ENCODE measurements at places on chromosomes 7 and 10.

DNA sequence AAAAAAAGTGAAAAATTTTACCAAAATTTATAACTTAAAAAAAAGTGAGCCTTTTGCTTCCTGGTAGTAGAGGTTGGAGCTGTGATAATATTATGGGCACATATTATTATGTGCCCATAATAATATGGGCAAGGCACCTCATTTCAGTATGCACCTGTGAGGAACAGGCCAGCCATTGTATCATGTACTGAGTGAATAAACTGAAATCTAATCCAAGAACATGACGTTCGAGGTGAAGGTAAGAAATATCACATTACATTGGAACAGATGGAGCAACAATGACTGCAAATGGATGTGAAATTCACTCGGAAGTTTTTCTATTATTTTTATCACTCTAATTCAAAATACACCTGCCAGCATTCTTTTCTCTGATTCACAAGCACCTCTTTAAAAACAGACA, 216.0 kb downstream of the KLF6 start:
- DNase-seq = no peak

DNA sequence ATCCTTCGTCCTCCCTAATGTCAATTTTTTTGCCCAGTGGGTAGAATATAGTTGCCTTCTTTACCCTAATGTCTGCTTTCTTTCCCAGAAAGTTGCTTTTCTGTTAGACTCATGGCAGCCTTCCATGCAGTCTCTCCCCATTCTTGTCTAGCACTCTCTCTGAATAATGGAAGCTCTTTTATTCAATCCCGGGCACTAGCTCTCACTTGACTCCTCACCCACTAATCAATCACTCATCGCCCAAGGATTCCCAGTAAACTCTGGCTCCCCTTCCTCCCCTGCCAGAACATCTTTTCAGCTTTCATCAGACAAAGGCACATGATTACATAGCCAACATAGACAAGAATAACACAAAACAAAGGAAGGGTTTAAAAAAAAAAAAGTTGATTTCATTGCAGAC, 100.2 kb upstream of the RELN start:
- peak; percentile 18 for DNase-seq

DNA sequence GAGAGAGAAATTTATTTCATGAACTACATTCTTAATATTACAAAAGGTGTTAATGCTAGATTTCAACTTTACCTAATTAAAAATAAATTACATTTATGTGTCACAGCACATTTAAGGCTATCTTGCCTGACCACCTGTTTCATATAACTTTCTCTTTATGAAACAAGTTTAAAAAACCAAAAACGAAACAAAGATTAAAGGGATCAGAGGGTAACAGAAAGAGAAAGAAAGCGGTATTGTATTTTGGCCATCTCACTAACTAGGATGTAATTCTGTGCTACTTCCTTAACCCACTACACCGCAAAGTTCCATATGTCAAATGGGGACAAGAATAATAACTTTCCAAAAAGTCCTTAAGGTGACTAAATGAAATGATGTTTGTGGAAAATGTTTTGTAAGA, 6.3 kb upstream of the RHOBTB1 start:
- no peak for DNase-seq

- no peak for DNase-seq
Observed at GRCh38 chr10:8705415-8705814, 650.9 kb downstream of the GATA3 start.

DNA sequence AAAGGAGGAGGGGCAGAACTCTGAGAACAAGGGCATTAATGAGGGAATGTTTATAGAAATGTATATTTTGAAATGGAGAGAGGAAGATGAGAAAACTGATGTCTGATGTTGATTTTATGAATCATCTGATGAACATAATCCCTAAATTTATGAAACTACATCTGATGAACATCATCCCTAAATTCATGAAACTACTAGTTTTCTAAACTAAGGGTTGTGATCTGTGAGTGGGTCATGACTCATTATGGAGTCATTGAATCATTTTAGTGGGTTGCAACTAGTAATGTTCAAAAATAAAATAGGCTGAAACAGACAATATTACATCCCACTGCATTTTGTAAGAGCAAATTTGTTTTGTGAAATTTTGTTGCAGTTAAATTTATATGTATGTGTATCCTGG, 442.6 kb upstream of the TEX47 start:
- DNase-seq = no peak

GRCh38 chr7:101240226-101241014, 2.8 kb upstream of the CLDN15 start:
- DNase-seq = no peak

DNA sequence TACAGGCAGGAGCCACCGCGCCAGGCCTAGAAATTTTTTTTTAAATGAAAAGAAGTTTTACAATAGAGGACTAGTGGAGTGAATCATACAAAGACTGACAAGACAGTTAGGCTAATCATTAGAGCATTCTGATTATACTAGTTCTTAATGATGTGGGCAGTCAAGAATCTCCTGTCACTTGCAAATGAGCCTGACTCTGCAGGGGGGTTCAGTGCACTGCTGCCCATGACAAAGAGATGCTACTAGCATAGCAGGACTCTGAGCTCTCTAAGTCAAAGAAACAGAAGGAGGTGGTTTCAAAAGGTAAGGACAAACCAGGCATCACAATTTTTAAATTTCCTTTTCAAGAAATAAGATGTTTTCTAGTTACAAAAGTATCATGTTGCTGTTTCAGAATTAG, 59.0 kb downstream of the CCDC6 start:
- DNase-seq = no peak

DNA sequence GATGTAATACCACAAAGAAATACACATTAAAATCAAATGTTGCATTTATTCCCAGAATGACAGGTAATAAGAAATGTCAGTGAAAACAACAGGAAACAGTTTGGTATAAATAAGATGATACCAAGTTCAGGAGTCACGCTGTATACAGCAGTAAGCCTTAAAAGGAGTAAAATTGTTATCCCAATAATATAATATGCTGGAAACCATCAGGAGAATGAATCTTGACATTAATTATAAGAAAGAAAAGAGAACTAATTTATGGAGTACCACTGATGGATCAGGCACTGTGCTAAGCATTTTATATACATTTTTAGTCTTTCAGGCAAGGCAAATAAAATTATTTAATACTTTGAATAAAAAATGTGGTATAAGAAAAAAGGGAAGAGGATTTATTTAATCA, 27.6 kb downstream of the PRKAR2B start:
- DNase-seq = no peak

GRCh38 chr7:18444826-18445225, 50.7 kb upstream of the HDAC9 start:
- no peak for DNase-seq

DNA sequence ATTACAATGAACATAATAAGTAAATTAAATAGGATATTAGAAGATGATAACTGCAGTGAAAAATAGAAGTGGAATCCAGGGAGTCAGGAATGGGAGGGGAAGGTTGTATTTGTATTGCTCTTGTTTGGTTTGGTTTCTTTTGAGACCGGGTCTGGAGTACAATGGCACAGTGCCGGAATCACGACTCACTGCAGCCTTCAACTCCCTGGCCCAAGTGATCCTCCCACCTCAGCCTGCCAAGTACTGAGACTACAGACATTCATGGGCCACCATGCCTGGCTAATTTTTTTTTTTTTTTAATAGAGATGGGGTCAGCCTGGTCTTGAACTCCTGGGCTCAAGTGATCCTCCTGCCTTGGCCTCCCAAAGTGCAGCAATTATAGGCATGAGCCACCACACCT, 59.9 kb upstream of the LRRC4 start:
- DNase-seq = no peak

- DNase-seq = no peak
Observed at GRCh38 chr10:10392511-10392910, 625.2 kb upstream of the CELF2 start.

DNA sequence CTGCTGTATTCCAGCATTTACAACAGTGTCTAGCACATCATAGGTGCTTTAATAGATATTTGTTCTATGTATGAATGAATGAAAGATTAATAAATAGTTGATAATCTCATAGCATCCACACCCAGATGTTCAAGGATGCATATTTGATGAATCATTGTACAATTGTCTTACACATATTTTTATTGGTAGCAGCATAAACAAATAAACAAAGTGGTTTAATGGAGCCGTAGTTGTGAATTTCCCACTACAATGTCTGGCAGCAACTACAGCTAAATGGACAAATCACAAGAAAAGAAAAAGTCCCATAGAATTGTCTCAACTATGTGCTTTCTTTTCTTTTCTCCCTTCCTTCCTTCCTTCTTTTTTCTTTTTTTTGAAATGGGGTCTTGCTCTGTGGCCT, 150.8 kb downstream of the NRP1 start:
- DNase-seq = no peak

DNA sequence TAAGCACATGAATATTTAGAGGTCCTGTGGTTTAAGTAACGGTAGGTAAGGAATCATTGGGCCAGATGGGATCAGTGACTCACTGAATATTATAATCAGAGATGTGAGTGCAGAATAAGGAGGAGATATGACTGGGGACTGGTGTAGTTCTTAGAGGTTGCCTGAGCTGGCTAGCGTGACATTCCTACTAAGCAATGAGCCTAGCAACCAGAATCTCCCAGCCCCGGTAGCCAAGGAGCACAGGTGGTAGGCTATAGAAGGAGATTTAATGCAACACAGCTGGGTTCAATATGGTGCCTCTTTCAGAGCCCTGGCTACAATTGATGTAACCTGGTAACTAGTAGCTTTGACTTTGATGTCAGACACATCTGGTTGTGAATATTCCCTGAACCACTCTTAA, 641.6 kb downstream of the AUTS2 start:
- no peak for DNase-seq

DNA sequence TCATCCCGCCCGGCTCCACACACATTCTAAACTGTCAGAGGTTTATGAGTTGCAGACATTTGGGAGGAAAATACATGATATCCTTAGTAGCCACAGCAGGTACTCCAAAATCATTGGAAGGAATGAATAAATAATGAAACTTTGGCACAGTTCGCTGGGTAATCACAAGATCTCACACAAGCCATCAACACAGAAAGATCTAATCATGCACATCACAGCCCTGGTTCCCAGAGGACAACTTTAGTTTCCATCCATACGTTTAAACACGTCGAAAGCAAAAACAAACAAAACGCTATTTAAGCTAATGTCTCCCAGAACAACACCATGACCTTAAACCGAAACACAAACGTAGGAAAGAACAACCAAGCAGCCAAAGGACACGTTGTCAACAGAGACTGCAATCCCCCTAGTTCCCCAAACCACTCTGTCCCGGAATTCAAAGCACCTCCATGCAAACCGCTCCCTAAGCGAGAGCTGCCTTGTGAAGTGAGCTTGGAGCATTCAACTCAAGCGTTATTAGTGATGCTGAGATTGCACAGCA, 12.3 kb downstream of the SVIL start:
- DNase-seq = no peak

DNA sequence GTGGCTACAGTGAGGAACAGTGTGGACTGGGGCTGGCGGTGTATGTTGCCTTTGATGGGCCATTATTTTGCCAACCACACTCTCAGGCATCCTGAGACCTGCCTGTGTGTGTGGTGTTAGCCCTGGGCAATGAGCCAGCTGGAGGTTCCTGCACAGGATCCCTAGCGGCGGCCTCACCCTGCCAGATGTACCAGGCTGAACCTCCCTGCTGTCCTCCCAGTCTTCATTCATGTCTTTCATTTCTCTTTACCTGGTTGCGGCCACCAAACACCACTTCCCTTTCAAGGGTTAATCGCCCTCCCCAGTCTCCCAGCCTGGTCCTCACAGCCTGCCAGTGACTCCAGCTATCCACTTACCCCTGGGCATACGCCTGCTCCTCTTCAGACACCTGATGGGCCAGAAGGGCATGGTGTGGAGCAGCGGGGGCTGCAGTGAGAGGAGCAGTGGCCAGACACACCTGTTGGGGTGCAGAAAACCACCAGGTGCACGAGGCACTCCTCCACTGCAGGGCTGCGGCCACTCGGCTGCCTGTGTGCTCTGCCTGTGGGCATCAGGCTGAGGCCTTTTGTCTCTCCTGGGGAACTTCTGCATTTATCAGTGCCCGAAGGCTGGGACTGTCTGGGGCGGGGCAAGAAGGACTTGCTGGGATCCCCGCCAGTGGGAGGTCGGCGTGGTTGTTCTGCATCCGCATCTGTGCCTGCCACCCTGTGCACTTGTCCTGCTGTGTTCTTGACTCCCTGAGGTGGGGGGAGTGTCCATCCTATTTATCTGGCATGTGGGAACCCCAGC, 111.6 kb downstream of the ARHGAP22 start:
- DNase-seq = peak; percentile 48

- DNase-seq = no peak
Observed at GRCh38 chr7:139739863-139740597, 37.8 kb downstream of the HIPK2 start.

DNA sequence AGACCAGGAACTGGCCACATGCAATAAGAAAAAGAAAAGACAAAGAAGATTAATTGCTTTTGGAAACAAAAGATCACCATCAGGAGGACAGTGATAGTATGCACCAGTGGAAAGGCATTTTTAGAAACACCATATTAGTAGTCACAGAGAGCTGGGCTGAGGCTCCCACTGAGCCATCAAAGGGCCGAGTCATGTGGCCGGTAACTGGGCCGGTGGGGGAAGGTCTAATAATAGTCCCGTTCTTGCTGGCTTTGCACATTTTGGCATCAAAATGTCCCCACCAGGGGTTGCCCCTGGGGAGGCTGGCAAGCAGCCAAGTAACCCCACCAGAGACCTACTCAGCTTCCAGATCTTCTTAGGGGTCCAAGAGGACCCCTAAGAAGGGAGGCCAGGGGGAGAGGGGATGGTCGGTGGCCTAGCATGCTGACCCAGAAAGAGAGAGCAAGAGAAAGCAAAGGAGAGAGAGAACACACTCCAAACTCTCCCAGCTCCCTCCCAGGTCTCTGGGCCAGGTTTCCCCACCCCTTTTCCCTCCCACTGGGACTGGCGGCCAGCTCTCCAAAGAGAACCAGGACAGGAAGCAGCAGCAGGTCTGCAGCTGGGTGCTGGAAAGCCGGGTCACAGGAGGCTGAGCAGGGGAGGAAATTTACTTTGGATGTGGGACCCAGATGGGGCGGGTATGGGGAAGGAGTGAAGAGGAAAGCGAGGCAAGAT, 70.2 kb upstream of the FGFR2 start:
- peak; percentile 52 for DNase-seq

DNA sequence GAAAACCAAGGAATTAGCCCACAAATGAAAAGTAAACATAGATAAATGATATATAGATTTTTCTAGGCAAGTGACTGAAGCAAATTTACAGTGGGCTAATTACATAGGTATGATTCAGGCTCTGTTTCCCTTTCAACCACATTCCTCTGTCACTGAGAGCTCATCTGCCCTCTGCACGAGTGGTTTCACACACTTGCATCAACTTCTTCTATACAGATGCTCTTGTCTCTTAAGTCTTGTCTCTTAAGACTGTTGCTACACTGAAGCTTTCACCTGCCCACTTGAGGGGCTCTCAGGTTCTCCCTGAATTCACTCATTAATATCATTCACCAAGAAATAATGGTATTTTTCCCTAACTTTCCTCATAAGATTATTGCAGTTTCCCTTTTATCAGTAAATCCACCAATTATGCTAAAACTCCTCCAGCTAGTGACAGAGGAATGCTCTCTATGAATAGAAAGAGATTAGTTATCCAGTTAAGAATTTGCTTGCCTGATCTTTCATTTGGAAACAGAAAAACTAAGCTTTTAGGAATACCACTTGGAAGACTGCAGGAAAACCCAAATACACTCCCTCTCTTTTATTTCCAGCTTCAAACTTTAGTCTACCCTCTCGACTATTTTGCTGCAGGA, 95.7 kb downstream of the ELAPOR2 start:
- no peak for DNase-seq
